ENCODE measurements at places on chromosomes 12 and 14.
A peak's percentile ranks its signal among the peaks of the same experiment; 100 is the strongest.

GRCh38 chr14:35761922-35762321 lies 47.2 kb downstream of the RALGAPA1 start:
- DNase-seq: no peak
- no peak overlapping the region for H3K4me3 ChIP-seq
- no peaks in the 10 kb centered on the region for H3K4me1 ChIP-seq

- peaks cover 2% of the 10 kb centered on the region for H3K27me3 ChIP-seq
- H3K4me3 ChIP-seq: no peak overlapping the region
Measured at GRCh38 chr14:24861083-24861630, 188.8 kb downstream of the STXBP6 start.

DNA sequence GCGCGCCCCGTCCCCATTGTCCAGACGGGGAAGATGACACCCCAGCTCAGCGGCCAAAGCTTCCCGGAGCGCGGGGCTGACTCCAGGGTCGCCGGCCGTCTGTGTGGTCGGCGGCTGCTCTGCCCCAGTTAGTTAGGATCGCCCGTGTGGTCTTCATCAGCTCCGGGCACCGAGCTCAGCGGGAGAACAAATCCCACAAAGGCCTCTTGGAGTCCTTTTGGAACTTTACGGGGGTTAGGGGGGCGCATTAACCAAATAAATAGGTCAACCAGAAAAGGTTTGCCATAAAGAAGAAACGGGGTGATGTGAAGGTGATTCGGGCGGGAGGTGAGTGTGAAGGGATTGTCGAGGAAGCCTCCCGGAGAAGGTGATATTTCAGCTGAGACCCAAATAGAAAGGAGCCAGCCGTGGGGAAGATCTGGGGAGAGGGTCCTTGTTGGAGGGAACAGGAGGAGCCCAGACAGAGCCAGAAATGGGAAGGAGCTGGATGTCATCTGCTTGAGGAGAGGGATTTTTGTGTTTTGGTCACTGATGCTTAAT lies 697 bp downstream of the ATP6V0A2 start:
- no peaks in the 10 kb centered on the region for H3K27me3 ChIP-seq
- peaks cover 36% of the 10 kb centered on the region for H3K4me1 ChIP-seq
- H3K36me3 ChIP-seq: peaks cover 3% of the 10 kb centered on the region
- no peak for DNase-seq
- peak overlapping the region; percentile 87 for H3K4me3 ChIP-seq

DNA sequence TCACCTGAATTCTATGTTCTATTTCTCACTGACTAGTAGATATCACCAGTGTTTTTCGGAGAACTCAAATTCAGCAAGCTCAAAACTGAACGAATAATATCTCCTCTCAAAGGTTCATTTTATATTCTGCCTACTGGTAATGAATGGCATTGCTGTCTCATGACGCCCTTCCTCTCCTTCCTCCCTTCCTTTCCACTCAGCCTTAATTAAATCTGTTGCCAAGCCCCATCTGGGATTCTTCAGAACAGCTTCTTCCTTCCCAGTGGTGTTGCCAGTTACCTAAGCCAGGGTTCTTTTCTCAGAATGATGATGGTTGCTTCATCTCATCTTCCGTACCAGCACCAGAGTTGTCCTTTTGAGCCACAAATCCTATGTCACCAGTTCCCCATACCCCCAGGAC lies 143.2 kb downstream of the SYNE2 start:
- no peaks in the 10 kb centered on the region for H3K27me3 ChIP-seq
- no peak overlapping the region for H3K4me3 ChIP-seq
- no peak for DNase-seq
- peaks cover 4% of the 10 kb centered on the region for H3K36me3 ChIP-seq
- H3K27ac ChIP-seq: no peak overlapping the region

GRCh38 chr14:75832621-75833297 lies 149.0 kb downstream of the TGFB3 start:
- H3K27me3 ChIP-seq: no peaks in the 10 kb centered on the region
- peak overlapping the region; percentile 11 for H3K4me3 ChIP-seq
- peak overlapping the region; percentile 81 for H3K27ac ChIP-seq
- H3K4me1 ChIP-seq: peaks cover 51% of the 10 kb centered on the region
- no peak for DNase-seq
- H3K36me3 ChIP-seq: no peaks in the 10 kb centered on the region

- H3K4me3 ChIP-seq: no peak overlapping the region
- H3K27ac ChIP-seq: no peak overlapping the region
- no peak for DNase-seq
- peaks cover 6% of the 10 kb centered on the region for H3K4me1 ChIP-seq
- H3K36me3 ChIP-seq: peaks cover 16% of the 10 kb centered on the region
Measured at GRCh38 chr14:61074852-61075251, 93.8 kb downstream of the SLC38A6 start.

DNA sequence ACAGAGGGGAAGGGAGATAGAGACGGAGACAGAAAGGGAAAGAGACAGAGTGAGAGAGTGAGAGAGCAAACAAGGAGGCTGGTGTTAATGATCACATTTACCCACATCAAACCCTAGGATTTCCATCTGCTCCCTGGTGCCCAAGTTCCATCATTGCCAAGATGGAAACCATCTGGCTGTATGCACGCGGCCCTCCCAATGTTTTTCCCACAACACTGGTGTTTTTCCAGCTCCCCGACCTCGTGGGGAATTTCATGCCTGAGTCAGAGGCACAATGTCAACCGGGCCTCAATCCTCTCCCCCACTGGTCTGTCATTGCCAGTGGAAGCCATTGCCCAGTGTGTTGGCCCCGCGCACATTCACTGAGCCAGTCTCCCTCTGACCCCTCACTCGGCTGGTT lies 19.9 kb upstream of the BDKRB2 start:
- H3K27ac ChIP-seq: no peak overlapping the region
- H3K27me3 ChIP-seq: peaks cover 14% of the 10 kb centered on the region
- H3K36me3 ChIP-seq: peaks cover 1% of the 10 kb centered on the region
- no peak for DNase-seq
- no peak overlapping the region for H3K4me3 ChIP-seq
- peaks cover 3% of the 10 kb centered on the region for H3K4me1 ChIP-seq

DNA sequence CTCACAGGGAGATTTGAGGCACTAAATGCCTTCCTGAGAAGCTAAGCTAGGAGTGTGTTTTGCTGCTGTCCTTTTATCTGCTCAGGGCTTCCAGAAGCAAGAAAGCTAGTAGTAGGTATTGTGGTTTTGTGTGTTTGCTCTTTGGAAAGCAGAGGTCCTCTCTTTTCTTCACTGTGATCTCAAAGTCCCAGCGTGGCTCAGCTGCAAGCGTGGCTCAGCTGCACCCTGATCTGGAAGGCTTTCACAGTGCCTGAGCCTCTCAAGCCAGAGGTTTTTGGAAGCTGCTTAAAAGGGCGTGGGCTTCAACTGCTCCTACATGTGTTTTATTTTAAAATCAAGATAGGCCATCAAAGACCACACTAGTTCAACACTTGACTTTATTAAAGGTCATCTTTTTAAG lies 337.4 kb upstream of the RGS6 start:
- peaks cover 38% of the 10 kb centered on the region for H3K4me1 ChIP-seq
- no peak overlapping the region for H3K4me3 ChIP-seq
- peak overlapping the region; percentile 69 for H3K27ac ChIP-seq
- no peak for DNase-seq

GRCh38 chr12:108117163-108117849 lies 11.8 kb upstream of the WSCD2 start:
- peaks cover 29% of the 10 kb centered on the region for H3K27me3 ChIP-seq
- H3K27ac ChIP-seq: no peak overlapping the region
- no peak for DNase-seq
- H3K4me1 ChIP-seq: peaks cover 6% of the 10 kb centered on the region
- no peaks in the 10 kb centered on the region for H3K36me3 ChIP-seq
- no peak overlapping the region for H3K4me3 ChIP-seq

DNA sequence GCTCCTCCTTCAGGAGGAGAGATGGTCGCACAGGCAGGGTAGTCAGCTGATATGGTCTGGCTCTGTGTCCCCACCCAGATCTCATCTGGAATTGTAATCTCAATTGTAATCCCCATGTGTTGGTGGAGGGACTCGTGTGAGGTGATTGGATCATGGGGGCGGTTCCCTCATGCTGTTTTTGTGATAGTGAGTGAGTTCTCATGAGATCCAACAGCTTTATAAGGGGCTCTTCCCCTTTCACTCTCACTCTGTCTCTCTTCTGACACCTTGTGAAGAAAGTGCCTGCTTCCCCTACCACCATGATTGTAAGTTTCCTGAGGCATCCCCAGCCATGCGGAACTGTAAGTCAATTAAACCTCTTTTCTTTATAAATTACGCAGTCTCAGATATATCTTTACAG lies 218.9 kb upstream of the TMTC1 start:
- H3K27me3 ChIP-seq: no peaks in the 10 kb centered on the region
- H3K27ac ChIP-seq: no peak overlapping the region
- peaks cover 2% of the 10 kb centered on the region for H3K36me3 ChIP-seq

- DNase-seq: no peak
- H3K4me3 ChIP-seq: no peak overlapping the region
- peaks cover 4% of the 10 kb centered on the region for H3K27me3 ChIP-seq
- H3K36me3 ChIP-seq: no peaks in the 10 kb centered on the region
- no peaks in the 10 kb centered on the region for H3K4me1 ChIP-seq
Measured at GRCh38 chr14:87044807-87045206, 948.2 kb downstream of the GALC start.

DNA sequence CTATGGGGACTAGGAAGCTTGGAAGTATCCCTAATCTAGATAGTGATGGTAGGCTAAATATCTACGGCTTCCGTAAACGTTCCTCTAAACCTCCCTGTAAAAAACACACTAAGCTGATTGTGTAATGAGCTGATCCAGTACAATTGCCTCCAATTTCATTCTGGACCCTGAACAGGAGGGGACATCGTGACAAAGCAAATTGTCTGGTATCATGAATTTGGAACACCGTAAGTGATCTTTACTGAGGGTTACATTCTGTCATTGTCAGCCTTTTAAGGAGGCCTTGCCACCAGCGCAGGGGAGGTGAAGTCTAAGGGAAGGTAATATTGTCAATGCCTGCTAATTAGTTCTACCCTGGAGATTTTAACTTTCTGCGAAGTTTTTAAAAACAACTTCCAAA lies 487 bp upstream of the MGST1 start:
- H3K36me3 ChIP-seq: no peaks in the 10 kb centered on the region
- H3K4me3 ChIP-seq: peak overlapping the region; percentile 84
- no peak for DNase-seq
- no peak overlapping the region for H3K27ac ChIP-seq
- no peaks in the 10 kb centered on the region for H3K27me3 ChIP-seq
- peaks cover 37% of the 10 kb centered on the region for H3K4me1 ChIP-seq

GRCh38 chr14:83568141-83568540 lies 1961.8 kb upstream of the FLRT2 start:
- DNase-seq: no peak
- H3K4me3 ChIP-seq: no peak overlapping the region
- H3K36me3 ChIP-seq: peaks cover 2% of the 10 kb centered on the region
- no peaks in the 10 kb centered on the region for H3K4me1 ChIP-seq
- no peak overlapping the region for H3K27ac ChIP-seq

- H3K36me3 ChIP-seq: no peaks in the 10 kb centered on the region
- no peak overlapping the region for H3K4me3 ChIP-seq
- peaks cover 5% of the 10 kb centered on the region for H3K27me3 ChIP-seq
- no peak overlapping the region for H3K27ac ChIP-seq
- no peak for DNase-seq
- no peaks in the 10 kb centered on the region for H3K4me1 ChIP-seq
Measured at GRCh38 chr14:70317969-70318634, 41.4 kb downstream of the COX16 start.

GRCh38 chr14:57970175-57970574 lies 104.3 kb upstream of the SLC35F4 start:
- no peak overlapping the region for H3K27ac ChIP-seq
- H3K4me1 ChIP-seq: no peaks in the 10 kb centered on the region
- H3K36me3 ChIP-seq: no peaks in the 10 kb centered on the region
- H3K27me3 ChIP-seq: peaks cover 21% of the 10 kb centered on the region
- H3K4me3 ChIP-seq: no peak overlapping the region
- no peak for DNase-seq

DNA sequence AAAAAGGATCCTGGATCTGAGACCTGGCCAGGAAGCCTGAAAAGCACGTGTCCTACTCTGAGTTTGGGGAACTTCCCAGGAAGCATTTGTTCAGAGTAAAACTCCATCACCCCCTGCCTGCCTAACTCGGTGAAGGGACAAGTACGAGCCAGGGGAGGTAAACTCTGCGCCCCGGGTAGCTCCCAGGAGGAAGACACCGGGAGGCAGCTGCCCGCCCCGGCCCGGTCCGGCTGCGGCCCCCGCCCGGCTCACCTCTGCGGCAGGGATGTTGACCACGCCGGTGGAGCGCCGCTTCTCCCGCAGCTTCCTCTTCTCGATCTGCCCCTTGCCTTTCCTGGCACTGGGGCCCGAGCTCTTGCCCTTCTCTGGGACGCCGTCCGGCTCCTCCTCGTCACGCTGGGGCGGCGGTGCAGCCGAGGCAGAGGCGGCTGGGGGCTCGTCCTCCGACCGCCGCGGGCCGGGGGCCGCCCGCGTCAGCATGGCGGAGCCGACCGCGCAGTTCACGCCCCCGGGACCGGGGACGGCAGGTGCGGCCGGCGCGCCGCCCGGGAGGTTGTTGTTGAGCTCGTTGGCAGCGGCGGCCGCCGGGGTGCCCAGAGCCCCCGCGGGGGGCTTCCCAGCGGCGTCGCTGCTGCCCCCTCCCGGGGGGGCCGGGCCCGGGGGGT lies 1.2 kb downstream of the PAWR start:
- no peak for DNase-seq
- H3K4me3 ChIP-seq: peak overlapping the region; percentile 92
- H3K4me1 ChIP-seq: peaks cover 64% of the 10 kb centered on the region
- peak overlapping the region; percentile 96 for H3K27ac ChIP-seq
- H3K36me3 ChIP-seq: no peaks in the 10 kb centered on the region

DNA sequence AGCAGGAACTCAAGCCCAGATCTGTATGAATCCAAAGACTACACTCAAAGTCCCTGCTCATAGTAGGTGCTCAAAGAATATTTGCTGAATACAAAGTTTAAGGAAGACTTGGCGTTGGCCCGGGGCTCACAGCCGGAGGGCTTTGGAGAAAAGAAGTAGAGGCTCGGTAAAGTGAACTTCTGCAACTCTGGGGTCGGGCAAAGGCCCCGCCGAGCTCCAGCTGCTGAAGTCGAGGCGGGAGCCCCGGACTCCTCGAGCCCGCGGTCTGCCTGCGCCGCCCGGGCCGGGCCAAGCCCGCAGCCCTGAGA lies 335 bp downstream of the GCN1 start:
- DNase-seq: no peak
- peaks cover 56% of the 10 kb centered on the region for H3K4me1 ChIP-seq
- peaks cover 21% of the 10 kb centered on the region for H3K36me3 ChIP-seq

DNA sequence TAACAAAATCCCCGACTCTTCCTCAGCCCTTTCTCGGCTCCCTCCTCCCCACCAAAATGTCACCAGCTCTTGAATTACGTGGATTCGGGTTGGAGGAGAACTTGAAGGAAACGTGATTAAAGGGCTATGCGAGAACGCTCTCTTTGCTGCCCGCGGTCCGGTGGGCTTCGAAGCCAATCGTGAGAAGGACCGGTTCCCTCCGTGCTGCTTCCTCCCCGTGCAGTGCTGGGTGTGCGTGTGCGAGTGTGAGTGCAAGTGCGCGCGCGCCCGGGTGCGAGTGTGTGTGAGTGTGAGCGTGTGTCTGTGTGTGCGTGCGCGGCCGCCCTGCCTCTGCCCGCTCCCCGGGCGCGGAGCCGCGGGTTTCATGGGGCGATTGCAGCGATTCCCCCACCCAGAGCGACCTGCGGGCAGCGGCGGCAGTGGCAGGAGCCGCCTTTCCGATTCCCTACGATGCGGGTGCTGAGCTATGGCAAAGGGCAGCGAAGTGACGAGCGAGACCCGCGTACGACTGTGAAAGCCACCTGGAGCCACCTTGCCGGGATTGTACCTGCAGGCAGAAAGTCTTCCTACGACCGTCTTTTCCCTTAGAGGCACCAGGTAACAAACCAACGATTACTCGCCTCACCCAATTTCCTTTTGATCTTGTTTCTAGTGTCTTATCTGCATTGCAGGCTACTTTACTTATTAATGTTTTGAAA lies 1.4 kb downstream of the LRFN5 start:
- DNase-seq: peak; percentile 79
- no peaks in the 10 kb centered on the region for H3K36me3 ChIP-seq
- peaks cover 78% of the 10 kb centered on the region for H3K27me3 ChIP-seq
- peaks cover 39% of the 10 kb centered on the region for H3K4me1 ChIP-seq
- no peak overlapping the region for H3K27ac ChIP-seq
